Memory B cell (primary cell): ENCODE measurements at places on chromosomes 3 and 15.

DNA sequence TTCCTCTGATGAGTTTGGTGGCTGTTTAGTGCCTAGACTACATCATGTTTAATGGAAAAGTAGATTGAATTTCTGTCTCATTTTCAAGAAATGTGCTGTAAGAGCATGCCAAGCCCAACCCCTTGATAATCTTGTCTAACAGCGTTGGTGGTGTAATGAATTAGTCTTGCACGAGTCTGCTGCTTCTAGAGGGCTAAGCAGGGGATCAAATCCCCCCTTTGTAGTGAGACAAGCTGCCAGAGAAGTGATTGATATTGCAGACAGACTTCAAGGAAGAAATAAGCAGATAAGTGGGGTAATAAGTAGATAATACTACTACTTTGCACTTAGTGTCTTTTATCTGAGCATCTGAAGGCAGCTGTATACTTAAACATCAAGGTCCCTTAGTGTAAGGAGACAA, 141.4 kb downstream of the TP63 start:
- DNase-seq, result no peak

GRCh38 chr3:78322780-78323179, 1282.9 kb downstream of the ROBO2 start:
- DNase-seq, result no peak

DNA sequence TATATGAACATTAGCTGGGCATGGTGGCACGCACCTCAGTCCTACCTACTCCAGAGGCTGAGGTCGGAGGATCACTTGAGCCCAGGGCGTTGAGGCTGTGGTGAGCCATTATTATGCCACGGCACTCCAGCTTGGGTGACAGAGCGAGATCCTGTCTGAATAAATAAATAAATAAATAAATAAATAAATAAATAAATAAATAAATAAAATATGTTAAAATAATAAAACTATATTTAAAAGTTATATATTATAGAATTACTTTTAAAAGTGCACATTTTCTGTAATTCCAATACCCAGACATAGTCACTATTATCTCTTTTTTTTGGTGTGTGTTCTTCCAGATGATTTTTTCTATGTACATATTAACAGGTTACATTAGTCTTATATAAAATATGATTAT, 382.0 kb upstream of the ROBO2 start:
- no peak for DNase-seq

DNA sequence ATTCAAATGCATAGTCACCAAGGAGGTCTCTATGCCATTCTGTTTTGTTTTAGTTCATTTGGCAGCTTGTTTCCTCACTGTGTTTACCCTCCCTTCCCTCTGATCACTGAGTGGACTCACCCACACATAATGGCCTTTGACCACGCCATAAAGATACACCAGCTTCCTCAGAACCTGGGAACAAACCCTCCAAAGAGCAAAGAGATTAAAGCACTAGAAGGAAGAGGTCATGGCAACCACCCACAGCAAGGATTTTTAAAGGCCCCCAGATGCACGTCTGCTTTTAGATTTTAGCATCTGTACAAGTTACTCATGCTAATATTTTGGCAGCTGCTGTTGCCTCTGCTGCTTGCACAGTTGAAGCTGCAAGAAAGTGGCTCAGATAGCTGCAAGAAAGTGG, 47.9 kb upstream of the CADPS start:
- no peak for DNase-seq

DNA sequence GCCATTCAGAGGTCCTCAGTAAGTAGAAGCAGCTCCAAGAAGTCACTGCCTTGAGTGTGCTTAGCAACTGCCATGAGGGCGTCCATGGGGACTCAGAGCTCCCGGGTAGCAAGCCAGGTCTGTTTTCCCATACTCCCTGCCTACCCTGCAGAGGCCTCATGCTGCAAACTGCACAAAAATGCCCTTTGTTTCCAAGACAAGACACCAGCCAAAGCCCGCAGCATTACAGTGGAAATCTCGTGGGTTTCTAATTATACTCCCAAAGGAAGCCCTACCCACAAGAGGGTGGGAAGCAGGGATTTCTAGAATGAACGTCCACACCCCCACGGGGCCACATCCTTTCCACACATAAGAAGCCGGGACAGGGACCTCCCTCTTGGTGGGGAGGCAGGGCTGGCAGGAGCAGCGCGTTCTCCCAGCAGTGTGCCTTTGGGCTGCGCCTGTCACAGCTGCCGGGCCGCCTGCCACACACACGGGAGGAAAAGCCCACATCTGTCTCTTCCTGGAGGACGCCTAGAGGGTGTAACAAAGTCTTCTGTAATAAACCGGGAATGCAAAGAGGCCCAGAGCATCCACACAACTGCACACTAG, 31.1 kb downstream of the FAM174B start:
- no peak for DNase-seq
